ENCODE measurements at places on chromosomes 6 and 20.

DNA sequence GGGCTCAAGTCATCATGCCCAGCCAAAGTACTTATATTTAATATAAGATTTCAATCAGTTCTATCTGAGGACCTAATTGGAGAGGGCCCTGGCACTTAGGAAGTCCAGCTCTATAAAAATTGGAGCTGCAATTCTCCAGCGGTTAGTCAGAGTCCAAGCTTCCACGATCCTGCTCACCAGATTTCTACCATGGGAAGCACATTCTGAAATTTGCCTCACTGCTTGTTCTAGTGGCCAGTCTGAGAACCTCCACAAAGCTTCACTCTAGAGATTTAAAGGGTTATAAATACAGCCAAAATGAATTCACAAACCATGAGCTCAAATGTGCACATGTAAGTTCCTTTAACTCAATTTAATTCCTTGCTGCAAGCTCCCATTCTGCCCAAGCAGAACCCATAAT lies 33.5 kb downstream of the PNLDC1 start:
- DNase-seq: no peak

DNA sequence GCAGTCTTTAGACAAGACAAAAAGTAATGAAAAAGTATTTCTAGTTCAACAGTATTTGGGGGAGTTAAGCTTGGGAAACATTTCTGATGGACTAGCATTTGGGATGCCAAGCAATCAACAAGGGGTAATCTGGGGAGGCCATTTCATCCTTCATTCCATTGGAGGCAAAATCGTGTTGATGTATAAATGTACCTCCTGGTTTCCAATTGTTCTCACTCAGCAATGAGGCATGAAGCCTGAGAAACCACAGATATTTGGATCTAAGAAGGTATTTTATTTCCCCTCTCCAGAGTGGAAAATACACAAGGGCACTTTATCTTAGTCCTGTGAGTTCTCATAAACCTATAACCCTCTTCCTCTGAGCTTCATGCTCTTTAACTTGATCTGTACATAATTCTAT lies 68.2 kb downstream of the TBX18 start:
- DNase-seq: no peak

DNA sequence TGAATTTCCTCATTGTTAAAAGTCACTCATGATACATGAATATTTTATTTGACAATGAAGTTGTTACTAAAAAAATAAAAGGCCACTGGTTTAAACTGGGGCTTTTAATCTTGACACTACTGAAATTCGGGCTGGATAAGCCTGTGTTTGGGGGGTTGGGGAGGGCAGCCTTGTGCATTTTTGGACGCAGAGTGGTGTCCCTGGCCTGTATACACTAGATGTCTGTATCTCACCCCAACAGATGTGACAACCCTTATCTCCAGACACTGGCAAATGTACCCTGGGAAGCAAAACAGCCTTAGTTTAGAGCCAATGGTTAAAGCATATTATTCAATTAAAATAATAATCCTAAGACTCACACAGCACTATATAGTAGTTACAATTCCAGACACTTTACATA lies 24.8 kb downstream of the MAN1A1 start:
- no peak for DNase-seq

- DNase-seq: no peak
Observed at GRCh38 chr6:130843575-130844320, 16.5 kb downstream of the SMLR1 start.

DNA sequence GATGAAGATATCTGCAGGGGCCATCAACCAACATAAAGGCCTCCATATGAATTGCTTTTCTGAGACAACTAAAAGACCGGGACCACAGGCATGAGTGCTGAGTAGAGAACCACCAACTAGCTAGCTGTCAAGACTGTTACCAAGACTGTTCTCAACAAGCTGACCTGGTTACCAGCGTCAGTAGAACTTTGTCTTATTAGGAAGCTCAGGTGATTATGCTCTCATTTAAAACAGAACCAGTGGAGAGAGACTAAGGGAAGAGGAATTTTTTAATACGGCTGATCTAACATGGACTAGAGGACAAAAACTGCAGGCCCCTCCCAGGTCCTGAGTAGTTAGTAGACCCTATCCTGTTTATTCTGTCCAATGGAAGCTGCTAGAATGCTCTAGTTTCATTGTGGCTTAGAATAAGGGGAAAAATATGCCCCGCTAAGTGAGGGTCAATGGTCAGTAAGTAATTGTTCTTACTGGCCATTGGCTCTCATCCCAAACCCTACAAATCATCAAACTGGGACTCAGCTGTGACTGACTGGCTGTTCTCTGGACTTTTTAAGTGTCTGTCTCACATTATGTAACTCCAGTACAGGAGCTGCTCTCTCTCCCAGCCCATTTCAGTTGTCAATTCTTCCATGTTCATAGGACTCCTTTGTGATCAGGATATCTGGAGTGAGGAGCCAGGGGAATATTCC lies 3.8 kb upstream of the DYNLRB1 start:
- no peak for DNase-seq

DNA sequence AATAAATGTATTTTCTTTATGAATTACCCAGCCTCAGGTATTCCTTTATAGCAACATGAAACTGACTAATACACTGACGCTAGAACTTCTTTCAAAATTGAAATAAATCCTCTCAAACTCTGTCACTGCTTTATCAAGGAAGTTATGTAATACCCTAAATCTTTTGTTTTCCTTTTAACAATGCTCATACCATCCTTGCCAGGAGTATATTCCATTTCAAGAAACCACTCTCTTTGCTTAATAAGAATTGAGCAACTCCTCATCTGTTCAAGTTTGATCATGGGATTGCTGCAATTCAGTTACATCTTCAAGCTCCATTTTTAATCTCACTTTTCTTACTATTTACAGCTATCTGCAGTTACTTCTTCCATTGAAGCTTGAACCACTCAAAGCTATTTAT lies 707.6 kb upstream of the MARCKS start:
- no peak for DNase-seq

- no peak for DNase-seq
Observed at GRCh38 chr6:137749696-137750211, 117.3 kb upstream of the TNFAIP3 start.

GRCh38 chr6:149079911-149080491 lies 237.5 kb upstream of the TAB2 start:
- peak; percentile 73 for DNase-seq

DNA sequence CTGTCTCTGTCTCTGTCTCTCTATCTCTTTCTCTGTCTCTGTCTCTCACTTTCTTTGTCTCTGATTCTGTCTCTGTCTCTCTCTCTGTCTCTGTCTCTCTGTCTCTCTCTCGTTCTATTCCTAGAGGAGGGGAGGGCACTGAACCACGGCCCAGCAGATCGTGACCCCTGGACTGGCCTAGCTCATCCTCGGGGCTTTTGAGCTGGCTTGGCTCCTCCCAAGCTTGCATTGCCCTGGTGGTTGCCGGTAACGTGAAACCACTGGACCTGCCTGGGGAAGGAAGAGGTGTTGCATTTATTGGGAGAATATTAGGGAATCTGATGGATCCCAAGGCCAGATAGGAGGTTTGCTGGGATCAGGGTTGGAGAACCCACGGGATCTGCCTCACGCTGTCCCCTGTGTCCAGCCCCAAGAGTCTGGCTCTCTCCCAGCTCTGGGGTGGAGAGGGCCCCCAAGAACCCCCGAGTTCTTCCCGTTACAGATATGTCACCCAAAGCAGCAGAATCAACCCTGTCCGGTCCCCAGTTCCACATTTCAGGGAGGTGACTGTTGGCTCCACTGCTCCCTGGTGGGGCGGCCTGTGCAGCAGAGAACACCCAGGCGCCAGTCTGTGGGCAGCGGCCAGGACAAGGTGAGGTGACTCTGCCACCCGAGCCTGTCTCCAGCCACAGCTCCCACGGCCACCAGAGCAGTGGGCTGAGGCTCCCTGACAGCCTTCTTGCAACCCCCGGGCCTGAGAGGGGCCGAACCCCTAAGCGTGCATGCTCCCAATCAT lies 228.3 kb downstream of the TTLL2 start:
- no peak for DNase-seq

- no peak for DNase-seq
Observed at GRCh38 chr6:33492093-33492492, 37.7 kb downstream of the ZBTB9 start.

DNA sequence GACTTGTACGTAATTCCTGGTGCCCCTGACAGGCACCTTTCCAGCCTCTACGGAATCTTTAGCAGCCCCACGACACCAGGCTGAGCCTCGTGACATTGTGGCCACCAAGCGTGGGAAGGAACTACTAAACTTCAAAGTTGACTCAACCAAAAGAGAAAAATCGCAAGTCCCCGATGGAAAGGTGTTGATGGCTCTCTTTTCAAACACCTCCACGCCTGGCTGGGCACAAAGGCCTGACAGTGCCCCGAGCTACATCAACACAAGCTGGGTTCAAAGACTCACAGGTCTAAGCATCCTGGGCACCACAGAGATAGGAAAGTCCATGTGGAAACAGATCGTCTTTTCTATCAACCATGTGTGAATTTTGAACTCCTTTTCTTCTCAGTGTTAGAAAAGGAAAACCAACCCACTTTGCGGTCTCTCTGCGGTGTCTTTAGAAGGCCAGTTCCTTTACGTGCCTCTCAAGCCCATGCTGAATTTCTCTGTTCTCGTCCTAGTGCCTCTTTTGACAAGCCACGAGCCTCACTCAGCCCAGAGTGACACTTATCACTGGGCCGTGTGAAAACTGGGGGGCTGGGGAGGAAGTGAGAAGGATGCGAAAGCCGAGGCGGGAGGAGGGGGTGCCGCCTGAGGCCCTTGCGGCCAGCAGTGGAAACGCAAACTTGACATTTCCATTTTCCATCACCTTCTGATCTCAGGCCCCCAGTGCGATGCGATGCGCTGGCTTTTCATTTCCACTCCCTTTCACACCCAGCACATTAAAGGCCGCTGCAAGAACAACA lies 59.4 kb downstream of the GFOD1 start:
- DNase-seq: no peak

DNA sequence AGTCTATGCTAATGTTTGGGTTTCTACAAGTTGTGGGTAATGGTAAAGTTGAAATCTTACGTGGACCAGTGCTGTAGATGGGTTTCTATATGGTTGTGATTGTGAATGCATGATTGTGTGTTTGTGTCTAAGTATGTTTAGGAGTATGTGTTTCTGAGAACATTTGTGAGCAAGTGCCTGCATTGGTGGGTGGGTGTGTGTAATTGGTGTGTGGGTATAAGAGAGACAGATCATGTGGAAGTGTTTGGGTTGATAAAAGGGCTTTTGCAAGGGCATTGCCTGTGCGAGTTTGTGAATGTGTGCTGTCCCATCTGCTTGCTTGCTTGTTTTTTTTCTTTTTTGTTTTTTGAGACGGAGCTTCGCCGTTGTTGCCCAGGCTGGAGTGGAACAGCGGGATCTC lies 25.8 kb upstream of the ID1 start:
- DNase-seq: no peak
